Activated naive CD4-positive, alpha-beta T cell (primary cell): ENCODE measurements at places on chromosomes 3 and 15.

- no peak for DNase-seq
Measured at GRCh38 chr3:49534581-49535441, 19.5 kb upstream of the BSN start.

- no peak for DNase-seq
Measured at GRCh38 chr15:67825881-67826716, 790 bp downstream of the SKOR1 start.

GRCh38 chr3:58635371-58636285 is 30.9 kb downstream of the FAM3D start:
- DNase-seq, result no peak

DNA sequence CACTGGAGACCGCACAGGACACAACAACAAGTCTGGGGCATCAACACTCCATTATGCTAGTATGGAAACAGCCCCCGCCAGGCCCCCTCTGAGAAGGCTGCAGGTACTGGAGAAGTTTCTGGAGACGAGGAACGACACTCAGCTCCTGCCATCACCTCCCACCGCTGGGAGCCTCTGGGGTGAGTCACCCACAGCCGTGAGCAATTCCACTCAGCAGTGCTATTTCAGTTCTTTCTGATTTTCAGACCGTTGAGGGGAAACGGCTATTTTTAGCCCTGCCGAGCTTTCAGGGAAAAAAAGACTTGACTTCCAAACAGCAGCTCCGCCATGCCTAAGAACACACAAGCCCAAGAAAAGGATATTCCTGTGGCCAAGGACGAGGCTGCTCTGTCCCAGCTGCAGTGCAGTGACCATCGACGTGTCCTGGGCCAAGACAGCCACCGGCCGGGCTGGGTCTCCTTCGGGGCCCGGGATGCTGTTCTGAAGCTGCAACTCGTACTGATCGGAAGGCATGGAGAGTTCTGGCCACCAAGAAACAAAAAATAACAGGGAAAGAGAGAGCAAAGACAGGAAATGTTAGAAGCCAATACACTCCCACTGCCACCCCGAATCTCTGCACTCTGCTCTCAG is 40.8 kb downstream of the NUP210 start:
- DNase-seq, result no peak

- no peak for DNase-seq
Measured at GRCh38 chr3:12532182-12532581, 13.1 kb downstream of the MKRN2OS start.

- no peak for DNase-seq
Measured at GRCh38 chr3:134232151-134232550, 18.5 kb downstream of the RYK start.

GRCh38 chr15:36758800-36759199 is 179.4 kb downstream of the CDIN1 start:
- DNase-seq, result no peak

DNA sequence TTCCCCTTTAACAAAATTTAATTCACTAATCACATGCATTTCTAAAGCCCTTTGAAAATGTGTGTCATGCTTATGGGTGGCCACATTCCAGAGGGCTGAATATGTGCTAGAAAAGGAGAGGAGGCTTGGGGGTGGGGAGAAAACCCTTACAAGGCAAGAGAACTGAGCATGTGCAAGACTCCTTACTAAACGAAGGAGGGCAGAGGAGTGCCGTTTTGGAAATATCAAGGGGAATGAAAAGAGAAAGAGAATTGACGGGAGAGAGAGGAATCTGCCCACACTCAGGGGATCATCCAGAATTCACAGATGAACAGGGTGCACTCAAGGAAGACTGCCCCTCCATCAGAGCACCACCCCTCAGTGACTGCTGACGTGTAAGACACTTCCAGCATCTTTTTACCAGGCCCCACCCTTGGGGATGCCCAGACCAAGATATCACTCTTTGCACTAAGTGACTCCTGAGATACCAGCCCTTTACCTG is 37.9 kb upstream of the TSC22D2 start:
- DNase-seq, result no peak

- DNase-seq, result no peak
Measured at GRCh38 chr3:112629425-112629824, 11.5 kb downstream of the CCDC80 start.

- no peak for DNase-seq
Measured at GRCh38 chr3:170565495-170565894, 20.4 kb downstream of the SLC7A14 start.

DNA sequence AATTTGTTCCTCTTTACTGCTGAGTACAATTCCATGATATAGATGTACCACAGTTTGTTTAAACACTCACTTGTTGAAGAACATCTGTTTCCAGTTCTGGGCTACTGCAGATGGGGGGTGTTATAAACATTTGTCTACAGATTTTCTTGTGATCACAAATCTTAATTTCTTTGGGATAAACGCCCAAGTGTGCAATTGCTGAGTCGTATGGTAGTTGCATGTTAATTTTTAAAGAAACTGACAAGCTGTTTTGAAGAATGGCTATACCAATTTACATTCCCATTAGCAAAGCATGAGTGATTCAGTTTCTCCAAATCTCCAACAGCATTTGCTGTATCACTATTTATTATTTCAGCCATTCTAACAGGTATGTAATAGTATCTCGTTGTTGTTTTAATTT is 242.0 kb upstream of the MRPL3 start:
- DNase-seq, result no peak
